ENCODE measurements at places on chromosomes 6 and 20. TPM values are rescaled to one million over a fixed set of nuclear protein-coding genes. Genes with fewer than 3 reads are reported as not detected.

IFNGR1 gene
- 123 TPM for total RNA-seq

DNA sequence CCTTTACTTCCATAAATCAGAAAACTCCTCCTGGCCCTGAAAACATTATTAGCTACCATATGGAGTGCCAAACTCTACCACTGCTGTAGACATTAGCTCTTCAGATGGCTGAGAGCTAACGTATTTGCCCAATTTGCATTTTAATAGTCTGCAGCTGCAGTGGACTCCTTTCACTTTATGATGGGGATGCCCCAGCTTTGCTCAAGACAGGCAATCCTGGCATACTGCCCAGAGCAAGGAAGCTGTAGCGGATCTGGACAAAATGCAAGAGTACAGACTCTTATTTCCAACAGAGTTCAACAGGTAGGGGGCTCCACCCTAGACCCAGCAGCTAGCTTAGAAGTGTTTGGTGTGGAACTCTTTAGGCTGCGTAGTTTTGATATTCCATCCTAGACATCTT is 246.7 kb downstream of the FOXC1 start:
- peak; percentile 39 for DNase-seq

DNA sequence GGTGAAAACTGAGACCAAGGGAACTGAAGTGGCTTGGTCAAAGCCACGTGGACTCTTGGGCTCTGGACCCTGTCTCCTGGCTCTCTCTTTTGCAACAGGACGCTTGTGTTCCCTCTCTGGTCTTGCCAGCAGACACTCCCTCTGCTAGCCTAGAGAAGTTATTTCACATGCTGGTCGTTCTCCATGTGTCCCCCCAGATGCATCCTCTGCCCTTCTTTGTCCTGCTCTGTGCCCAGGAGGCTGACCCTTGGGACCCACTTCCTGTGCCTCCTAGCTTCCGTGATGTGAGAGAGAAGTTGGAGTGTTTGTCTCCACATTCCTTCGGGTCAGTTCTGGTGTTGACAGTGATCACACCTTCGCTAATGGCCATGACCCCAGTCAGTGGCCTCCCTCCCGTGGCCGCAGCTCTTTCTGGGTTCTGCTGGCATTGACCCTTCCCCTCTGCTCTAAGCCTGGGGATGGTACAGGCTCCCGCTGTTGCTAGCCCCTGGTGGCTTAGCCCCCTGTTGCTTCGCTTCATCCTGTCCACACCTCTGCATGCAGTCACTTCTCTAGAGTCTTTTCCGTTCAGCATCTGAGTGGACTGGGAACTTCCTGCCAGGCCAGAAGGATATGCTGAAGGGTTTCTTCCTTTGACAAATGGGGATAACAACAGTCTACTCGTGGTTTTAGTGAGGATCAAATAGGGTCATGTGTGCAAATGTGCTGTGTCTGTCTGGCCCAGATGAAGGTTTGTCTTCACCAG is 70.1 kb upstream of the BMP2 start:
- no peak for DNase-seq

DNA sequence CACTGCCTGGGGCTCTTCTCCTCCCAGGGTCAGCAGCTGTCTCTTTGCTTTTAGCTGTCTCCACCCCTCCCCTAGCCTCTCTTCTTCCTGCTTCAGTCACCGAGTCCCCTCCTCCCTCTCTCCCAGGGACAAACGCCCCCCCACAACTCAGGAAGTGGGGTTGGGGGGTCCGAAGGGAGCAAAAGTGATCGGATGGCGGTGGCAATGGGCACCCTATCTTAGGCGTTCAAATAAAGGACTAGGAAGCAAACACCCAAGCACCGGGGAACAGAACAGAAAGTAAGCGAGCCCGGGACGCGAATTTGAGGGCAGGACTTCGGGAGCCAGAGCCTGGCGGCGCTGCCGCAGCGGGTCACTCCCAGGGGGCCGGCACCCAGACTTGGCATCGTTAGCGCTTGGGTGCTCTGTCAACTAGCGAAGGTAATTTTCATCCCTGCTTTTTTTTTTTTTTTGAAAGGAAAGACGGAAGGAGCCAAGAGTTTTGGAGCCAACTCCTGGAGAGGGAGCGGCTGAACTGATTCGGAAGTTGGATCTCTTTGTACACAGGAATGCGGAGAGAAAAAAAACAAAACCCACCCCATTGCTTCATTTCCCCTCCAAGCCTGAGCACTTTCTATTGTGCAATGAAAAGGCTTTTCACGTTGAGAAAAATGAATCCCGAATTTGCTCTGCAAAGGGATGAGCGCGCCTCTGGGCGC is 815 bp upstream of the ITPR3 start:
- DNase-seq, result peak; percentile 71

RBM24 gene
- total RNA-seq, result 2.5 TPM
